ENCODE measurements at places on chromosomes 3 and 15.

GRCh38 chr3:63015614-63016309 is 140.5 kb upstream of the CADPS start:
- peak; percentile 67 for DNase-seq

DNA sequence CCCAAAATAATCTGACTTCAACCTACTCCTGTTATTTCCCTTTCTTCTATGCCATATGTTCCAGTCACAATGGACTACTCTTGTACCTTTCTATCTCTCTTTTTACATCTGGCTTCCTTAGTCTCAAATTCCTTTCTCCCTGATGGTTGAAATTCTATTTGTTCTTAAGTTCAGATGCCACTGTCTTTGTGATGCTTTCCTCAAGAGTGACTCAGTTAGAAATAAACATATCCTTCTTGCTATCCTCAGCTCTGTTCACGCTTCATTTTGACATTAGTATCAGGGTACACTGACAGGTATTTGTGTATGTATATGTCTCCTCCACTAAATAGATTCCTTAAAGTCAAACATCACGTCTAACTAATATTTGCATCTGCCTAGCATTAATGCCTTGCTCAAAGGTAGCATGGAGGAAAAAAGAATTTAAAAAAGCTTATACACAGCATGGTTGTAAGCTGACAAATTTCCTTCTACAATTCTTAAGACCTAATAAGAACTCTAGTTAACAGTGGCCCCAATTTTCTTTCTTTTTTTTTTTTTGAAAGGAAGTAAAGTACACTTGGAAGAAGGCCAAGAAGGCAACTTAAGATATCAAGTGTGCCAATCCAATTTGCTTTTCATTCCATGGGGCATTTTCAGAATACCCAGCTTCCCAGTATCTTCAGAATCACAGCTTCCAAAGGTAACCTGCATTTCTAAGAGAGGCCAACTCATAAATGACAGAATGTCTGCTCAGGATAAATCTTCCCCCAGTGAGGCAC is 58.0 kb downstream of the CHAC1 start:
- DNase-seq = no peak

DNA sequence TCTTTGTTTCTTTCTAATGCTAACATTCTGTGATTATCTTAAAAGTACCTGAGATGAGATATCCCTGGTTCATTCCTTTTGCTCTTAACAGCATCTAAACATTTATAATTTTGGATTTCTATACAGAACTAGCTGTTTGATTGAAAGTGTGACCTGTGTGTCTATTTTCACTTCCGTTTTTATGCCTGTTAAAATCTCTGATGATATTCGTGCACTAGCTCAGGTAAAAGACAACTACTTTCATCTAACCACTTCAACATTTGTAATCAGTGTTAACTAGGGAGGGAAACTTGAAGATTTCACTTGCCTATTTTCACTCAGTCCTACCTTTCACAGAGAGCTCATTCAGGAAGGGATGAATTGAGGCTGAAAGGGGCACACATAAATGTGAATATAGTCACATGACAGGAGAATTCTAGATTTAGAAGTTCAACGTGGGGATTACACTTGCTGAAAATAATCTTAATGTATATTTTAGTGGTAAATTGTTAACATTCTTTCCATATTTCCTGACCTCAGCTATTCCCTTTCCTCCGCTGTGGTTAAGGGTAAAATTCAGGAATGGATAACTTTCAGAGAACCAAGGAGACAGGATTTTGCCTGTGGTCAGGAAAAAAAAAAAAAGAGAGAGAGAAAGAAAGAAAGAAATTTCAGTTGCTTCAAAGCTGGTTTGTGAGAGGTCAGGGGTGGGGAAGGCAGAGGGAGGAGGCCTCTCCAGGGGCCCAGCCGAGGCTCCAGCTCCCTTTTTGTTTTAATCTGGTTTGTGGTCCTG is 159.8 kb upstream of the TSC22D2 start:
- DNase-seq = no peak

DNA sequence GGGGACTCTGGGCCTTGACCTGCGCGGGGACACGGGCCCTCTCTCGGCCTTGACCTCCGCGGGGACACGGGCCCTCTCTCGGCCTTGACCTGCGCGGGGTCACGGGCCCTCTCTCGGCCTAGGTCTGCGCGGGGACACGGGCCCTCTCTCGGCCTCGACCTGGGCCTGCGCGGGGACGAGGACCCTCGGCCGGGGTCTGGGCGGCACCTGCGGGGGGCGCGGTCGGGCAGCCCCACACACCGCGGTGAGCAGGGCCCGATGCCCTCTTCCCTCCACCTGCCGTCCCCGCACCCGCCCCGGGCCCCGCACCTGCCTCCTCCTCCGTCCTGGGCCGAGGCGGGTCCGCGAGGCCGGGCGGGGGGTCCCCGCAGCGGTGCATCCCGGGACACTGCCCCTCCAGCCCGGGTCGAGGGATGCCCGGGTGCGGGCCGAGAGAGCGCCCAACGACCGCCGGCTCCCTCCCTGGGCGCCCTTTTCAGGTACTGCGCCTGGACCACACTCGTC is 15.6 kb upstream of the CERS3 start:
- DNase-seq = no peak

All from DND-41 (cell line).